Left renal pelvis (tissue), 4 donors: ENCODE measurements at places on chromosomes 5 and 9.

DNA sequence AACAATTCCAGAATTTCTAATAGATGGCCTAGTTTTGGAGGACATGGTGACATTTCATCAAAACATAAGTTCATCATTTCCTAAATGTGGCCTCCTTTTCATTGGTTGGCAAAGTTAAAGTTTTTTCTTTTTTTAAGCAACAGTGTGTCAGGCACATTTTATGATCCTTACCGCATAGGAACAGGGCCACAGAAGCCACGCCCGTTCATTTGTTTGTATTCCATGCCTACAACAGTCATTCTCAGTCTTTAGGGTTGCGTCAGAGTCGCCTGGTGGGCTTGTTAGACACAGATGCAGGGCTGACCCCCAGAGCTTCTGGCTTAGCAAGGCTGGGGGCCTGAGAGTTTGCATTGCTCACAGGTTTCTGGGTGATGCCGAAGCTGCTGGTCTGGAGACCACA, 130.2 kb downstream of the HSD17B3 start:
- no peak for DNase-seq

- DNase-seq, result no peak
Observed at GRCh38 chr5:177504086-177505056, 5.3 kb downstream of the DOK3 start.

GRCh38 chr9:17229945-17230560, 95.2 kb downstream of the CNTLN start:
- no peak for DNase-seq

DNA sequence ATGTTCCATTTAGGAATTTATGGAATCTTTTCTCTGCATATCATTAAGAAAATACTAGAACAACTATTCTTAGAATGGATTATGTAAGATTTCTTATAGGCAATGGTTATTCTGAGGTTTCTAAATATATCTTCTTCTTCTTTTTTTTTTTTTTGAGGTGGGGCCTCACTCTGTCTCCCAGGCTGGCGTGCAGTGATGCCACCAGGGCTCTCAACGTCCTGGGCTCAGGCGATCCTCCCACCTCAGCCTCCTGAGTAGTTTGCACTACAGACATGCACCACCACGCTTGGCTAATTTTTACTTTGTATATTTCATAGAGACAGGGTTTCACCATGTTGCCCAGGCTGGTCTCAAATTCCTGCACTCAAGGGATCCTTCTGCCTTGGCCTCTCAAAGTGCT, 137.2 kb downstream of the SREK1 start:
- DNase-seq, result no peak

DNA sequence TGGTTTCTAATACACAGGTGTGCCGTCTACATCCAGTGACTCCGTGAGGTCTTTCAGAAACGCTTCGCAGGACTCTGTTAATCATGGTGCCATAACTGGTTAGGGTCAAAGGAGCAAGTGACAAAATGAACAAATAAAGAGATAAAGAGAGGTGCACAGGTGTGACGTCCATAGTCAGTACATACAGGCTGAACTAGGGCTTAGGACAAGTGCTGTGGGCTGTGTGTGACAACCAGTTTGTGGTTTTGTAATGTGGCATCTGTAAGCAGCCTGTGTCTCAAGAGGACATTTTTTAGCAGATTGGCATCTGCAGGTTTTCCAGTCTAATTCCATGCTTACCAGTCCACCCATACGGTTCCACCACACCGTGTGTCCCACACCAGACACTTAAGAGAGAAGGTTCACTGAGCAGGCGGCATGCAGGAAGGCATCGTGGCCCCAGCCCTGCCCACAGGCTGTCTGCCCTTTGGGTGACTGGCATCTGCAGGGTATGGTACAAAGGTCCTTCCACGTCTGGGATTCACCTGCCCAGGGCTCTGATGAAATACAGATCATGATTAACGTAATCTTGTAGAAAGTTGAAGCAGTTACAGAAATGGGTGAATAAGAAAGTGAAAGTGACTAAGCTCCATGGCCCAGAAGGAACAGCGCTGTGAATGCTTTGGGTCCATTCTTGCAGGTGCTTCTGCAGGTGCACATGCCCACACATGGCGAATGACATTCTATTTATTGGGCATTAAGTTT, 26.9 kb downstream of the SRD5A1 start:
- DNase-seq, result no peak

- no peak for DNase-seq
Observed at GRCh38 chr9:36416890-36417289, 16.8 kb upstream of the RNF38 start.

- DNase-seq, result no peak
Observed at GRCh38 chr5:157253547-157253946, 12.4 kb upstream of the CYFIP2 start.

GRCh38 chr5:177131352-177132135, 2.0 kb upstream of the NSD1 start:
- DNase-seq, result no peak

DNA sequence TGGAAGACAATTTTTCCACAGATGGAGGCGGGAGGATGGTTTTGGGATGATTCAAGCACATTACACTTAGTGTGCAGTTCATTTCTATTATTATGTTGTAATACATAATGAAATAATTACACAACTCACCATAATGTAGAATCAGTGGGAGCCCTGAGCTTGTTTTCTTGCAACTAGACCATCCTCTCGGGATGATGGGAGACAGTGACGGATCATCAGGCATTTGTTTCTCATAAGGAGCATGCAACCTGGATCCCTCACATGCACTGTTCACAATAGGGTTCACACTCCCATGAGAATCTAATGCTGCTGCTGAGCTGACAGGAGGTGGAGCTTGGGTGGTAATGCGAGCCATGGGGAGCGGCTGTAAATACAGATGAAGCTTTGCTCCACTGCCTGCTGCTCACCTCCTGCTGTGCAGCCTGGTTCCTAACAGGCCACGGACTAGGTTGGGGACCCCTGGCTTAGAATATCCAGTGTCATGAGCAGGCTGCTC, 1.6 kb downstream of the STKLD1 start:
- DNase-seq, result no peak

GRCh38 chr5:151014680-151015343, 5.6 kb upstream of the GPX3 start:
- no peak for DNase-seq

DNA sequence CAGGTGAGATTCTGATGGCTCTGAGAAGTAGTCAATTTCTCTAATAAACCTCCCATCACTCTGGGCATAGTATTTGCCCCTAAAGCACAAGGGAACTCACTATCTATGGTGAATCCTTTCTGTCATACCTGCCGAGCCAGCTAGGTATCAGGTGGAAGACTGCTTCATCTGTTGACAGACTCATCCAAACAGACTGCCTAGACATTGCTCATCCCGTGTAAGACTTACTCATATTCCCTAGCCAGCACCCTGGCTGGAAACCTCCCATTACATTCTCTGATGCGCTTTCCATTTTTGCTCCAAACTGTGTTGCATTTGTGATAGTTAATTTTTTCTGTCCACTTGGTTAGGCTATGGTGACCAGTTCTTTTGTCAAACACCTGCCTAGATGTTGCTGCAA, 595.9 kb downstream of the DNAH5 start:
- no peak for DNase-seq

- peak; percentile 56 for DNase-seq
Observed at GRCh38 chr9:137878146-137878941, 762 bp downstream of the CACNA1B start.

GRCh38 chr5:6307304-6307703, 71.0 kb downstream of the MED10 start:
- DNase-seq, result no peak

GRCh38 chr9:127077644-127077946, 44.8 kb downstream of the ANGPTL2 start:
- no peak for DNase-seq

DNA sequence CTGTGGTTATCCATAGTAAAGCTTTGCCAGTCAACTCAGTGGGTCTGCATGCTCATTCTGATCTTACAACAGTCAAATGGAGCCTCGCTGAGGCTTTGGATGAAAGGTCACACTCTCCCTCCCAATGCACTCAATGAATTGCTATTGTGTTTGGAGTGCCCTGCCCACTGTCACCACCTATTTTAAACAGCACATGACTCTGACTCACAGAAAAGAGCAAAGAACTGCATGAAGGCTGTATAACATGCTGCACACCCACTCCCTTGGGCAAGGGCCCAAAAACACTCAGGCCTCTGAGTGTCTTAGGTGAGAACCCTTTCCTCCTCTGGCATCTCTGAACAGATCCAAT, 118.7 kb upstream of the CCDC112 start:
- DNase-seq, result no peak
